ENCODE measurements at places on chromosomes 4 and X.

GRCh38 chr4:72993876-72994275, 75.6 kb downstream of the COX18 start:
- DNase-seq: no peak

GRCh38 chr4:107564326-107564725, 155.7 kb downstream of the PAPSS1 start:
- DNase-seq: no peak

GRCh38 chr4:37001688-37002436, 242.7 kb upstream of the NWD2 start:
- DNase-seq: no peak

DNA sequence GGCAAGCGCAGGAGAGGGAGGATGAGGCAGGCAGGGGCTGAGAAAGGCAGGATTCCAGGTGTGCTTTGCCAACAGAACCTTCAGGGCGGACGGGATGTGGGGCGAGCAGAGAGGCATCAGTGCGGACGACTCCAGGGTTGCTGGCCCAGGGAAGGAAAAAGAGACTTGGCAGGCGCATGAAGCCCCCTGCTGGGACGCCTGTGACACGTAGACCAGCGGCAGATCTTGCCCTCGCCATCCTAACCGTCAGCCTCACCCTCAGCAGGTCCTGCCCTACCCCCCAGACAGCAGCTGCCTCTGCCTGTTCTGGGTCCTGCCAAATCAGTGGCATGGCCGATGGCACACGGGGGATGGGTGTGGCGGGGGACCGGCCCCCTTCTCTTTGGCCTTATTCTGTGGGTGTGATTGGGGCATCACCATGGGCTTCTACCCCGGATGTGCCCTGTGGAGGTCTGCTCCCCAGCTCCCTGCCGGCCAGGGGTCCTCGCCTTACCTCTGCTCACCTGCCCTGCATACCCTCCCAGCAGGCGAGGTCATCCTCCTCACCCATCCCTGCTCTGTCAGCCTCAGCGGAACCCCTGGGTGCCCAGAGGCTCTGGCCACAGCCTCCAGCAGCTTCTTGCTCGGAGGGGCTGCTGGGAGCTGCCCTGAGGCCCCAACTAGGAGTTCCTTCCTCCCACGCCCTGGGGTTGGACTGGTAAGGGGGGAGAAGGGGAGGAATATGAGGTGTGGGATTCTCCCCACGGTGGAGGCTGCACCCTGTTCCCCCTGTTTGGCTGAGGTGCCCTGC, 2.9 kb upstream of the SH3BP2 start:
- no peak for DNase-seq

- no peak for DNase-seq
Measured at GRCh38 chr4:38536716-38537115, 127.3 kb upstream of the KLF3 start.

- DNase-seq: no peak
Measured at GRCh38 chrX:128518508-128518907, 466.3 kb upstream of the ACTRT1 start.

- DNase-seq: no peak
Measured at GRCh38 chr4:134762053-134762452, 560.5 kb upstream of the PABPC4L start.

DNA sequence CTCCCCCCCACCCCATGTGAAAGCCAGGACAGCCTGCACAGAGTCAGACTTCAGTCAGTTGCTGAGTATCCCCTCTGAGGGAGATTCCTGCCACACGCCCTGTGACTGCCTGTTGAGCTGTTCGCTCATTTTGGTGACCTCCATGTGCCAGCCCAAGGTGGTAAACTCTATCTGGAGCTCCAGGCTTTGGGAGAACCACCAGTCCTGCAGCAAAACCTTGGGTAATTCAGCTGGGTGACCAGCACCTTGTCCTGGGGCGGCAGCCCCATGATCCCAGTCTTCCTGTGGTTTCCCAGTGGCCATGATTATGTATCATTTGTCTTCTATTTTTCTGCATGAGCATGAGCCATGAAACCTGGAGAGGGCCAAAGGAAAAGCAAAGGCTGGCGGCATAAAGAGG, 73.4 kb downstream of the NBDY start:
- DNase-seq: no peak

DNA sequence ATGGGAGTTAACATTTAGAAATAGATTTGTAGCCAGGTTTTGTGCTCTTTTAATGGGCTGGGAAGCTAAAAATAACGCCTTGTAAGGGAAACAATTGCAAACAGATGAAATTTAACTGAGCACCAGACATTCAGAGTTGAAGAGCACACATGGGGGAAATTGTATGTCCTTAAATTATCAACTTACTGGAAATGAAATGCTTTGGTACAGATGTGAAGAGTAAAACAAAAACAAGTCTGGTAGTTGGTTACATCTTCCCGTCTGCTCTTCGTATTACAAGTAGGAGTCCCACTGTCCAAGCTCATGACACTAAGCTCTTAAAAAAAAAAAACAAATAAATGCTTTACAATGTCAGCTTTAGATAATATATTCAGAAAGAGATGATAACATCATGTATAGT, 59.5 kb upstream of the RPA4 start:
- DNase-seq: no peak

DNA sequence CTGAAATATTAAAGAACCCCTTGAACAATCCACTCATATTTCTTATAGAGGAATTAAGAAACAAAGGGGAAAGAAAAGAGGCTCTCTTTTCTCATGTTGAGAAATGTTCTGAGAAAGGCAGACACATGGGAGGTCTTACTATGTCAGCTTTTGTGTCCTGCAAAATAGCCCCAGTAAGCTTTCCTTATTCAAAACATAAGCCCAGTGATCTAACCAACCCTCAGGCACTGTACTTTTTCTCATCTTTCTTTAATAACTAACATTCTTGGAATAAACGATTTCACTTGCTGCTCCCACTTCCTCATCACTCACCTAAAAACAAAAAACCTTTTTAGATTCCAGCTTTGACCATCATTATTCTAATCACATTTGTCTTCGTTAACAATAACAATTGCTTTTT, 115.9 kb downstream of the GLRA3 start:
- DNase-seq: no peak

DNA sequence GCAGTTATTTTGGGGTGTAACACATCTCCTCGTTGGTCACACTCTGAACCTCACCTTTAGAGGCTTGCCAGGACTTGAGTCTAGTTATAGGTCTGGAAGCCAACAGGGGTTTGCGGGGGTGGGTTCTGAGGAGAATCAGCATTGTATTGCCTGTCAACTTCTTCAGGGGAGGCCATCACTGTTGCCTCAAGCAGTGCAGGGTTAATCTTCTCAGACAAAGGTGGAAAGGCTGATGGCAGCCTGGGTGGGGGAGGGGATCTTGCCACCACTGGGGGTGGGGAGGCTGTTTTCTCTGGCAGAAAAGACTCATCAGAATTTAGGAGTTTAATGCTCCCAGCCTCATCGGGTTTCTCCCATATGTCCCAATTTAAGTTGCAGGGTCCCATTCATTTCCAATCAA, 387.8 kb downstream of the PRR32 start:
- DNase-seq: no peak

GRCh38 chr4:83266689-83267088, 17.9 kb downstream of the COQ2 start:
- no peak for DNase-seq

- DNase-seq: no peak
Measured at GRCh38 chr4:90078440-90078839, 48.8 kb upstream of the CCSER1 start.

- no peak for DNase-seq
Measured at GRCh38 chr4:38193236-38193863, 233.2 kb downstream of the PTTG2 start.

DNA sequence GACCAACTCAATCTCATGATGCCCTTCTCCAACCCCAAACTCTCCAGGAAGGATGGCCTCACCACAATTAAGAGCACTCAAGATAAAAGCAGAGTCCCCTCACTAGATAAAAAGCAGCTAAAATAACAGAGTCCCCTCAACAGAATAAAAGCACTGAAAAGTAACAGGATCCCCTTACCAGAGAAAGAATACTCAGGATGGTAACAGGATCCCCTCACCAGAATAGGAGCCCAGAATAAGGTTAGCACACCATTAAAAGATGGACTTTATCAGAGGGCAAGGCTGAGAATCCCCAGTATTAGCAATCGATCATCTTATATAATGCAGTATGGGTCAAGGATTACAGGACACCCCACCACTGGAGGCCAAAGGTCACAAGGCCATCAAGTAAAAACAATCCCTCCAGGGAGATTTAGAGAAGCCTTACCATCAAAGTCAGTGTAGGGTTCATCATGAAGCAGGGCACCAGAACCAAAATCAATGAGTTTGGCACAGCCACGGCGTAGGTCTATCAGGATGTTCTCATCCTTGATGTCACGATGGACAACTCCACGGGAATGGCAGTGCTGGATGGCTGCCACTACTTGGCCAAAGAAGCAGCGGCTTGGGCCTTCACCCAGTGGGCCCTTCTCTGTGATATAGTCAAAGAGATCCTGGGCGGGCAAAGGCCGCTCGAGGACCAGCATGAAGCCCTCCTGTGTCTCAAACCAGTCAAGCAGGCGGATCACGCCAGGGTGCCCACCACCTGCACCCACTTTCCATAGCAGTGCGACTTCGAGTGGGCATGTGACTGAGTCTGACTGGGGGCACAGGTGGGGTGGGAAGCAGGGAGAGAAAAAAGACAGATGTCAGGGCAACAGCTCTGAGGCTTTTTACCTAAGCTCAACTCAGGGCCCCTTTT, 3.4 kb upstream of the SLC35A2 start:
- DNase-seq: no peak

DNA sequence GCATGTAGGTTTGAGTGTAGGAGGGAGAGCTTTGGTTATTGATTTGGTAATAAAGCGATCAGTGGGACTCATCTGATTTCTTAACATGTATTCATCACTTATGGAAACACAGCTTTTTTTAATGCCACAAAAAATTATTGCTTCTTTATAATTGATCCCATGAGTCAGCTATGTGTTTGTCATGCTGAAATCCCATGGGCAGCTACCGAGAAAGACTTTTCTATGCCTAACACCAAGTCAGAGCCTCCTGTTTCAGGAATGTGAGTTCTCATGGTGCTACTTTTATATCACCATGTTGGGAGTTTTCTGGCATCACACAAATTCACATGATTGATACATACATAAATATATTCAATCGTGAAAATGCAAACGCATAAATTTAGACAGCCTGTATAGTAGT, 165.7 kb downstream of the RAPGEF2 start:
- no peak for DNase-seq

Measured in NCI-H510A (cell line).